ENCODE measurements at places on chromosomes 3 and 15.

- DNase-seq: no peak
Measured at GRCh38 chr3:31417486-31417885, 115.2 kb upstream of the STT3B start.

DNA sequence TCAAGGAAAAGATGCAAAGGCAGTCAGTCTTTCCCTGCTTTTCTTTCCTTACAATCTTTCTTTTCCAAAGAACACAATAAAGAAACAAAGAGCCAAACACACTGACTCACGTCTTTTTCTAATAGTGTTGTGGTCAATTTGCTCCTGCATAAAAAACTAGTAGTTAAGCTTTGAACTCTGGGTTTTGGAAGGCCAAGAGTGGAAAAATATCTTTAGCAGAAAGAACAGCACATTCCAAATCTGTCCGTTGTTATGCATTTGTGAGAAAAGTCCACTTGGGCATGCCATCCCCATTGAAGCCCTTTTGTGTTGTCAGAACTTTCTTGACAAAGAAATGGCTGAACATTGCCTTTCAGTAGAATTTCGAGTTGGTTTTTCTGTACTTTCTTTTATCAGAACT is 18.2 kb downstream of the COL8A1 start:
- no peak for DNase-seq

- peak; percentile 70 for DNase-seq
Measured at GRCh38 chr3:104521606-104522336, 844.9 kb upstream of the ALCAM start.

- DNase-seq: no peak
Measured at GRCh38 chr3:3305841-3306240, 126.3 kb upstream of the CRBN start.

DNA sequence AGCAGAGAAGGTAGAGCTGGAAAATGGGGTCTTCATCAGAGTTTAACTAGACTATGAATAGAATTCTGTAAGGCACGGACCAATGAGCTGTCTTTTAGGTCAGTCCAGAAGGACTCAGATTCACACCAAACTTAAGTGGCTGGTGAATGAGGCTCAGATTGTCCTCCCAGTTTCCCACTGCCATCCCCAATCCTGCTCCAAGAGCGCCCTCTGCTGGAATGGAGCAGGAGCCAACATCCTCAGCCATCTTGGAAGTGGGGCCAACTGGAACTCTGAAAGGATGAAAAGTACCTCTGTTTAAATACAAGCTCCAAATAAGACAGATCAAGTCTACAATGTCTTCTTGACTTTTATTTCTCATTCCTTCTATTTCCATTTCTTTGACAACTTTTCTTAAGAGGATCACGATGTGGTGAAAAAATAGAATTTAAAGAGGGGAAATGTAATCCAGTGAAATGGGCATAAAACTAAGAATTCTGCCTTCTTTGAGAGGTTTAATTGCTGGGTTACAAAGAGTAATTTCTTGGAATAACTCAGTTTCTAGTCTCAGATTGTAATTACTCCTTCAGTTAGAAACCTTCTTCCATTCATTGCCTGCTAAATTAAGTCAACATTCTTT is 217.1 kb upstream of the TPRG1 start:
- DNase-seq: peak; percentile 90

DNA sequence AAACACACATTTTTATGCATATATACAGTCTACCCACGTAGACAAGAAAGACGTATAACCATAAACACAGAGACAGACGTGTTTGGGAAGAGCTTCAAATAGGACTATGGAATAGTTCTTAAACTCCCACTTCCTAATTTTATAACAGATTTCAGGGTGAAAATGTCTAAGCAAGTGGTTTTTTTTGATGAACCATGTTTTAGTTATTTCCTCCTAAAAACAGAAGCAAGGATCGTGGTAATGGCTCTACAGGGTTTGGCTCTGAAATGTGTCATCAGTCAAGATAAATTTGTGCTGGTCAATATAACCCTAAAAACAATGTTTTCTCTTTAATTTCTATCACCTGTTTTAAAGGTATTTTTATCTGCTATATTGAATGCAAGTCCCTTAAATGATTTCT is 58.2 kb downstream of the FMN1 start:
- no peak for DNase-seq

DNA sequence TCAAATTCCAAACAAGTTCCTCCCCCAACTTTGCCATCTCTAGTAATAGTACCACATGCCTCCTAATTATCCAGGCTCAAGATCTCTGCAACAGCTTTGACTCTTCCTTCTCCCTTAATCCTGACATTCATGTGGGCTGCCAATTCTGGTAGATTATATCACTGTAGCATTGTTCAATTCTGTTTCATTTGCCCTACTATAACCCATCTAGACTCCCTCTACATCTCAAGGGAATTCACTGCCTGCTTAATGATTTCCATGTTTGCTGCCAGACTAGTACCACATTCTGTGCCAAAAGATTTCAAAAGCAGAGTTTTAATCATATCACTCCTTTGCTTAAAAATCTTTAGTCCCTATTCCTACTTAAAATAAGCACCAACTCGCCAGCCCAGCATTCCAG is 34.6 kb upstream of the PPIB start:
- no peak for DNase-seq

DNA sequence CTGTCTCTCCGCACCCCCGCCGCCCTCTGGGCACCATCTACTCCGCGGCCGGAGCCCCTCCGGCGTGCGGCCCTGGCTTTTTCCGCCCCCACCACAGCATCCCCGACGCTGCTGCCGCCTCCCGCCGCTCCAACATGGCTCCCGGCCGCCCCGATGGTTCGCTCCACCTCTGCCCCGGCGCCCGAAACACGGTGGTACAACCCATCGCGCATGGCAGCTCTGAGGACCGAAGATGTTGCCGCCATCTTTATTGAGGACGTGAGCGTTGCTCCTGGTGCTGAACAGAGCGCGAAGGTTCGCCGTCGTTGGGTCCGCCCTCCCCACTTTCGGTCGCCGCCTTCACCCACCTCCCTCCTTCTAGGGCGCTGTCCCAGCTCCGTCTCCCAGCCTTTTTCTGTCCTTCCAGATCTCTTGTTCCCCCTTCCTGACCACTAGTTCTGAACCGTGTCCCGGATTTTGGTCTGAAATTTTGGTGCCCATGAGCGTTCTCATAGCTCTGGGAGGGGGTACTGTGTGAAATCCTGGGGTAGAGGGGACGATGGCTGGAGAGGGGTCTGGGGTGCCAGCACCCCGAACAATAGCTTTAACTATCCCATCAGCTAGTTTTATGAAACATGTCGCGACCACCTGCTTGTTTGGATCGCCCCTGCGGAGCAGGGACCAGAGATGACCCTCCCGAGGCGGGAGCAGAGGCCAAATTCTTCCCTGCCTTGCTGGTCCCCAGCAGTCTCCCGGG is at the start of gene CELSR3:
Gene CELSR3, minus strand, starts transcription at position 134 of the 736 bp plus-strand sequence. CDS start 252 bp downstream, outside the sequence.
- DNase-seq: no peak

- no peak for DNase-seq
Measured at GRCh38 chr15:92625251-92625980, 30.2 kb downstream of the FAM174B start.

- DNase-seq: no peak
Measured at GRCh38 chr3:150850191-150850590, 55.0 kb downstream of the MINDY4B start.

- no peak for DNase-seq
Measured at GRCh38 chr3:136562026-136562425, 190.2 kb downstream of the STAG1 start.

DNA sequence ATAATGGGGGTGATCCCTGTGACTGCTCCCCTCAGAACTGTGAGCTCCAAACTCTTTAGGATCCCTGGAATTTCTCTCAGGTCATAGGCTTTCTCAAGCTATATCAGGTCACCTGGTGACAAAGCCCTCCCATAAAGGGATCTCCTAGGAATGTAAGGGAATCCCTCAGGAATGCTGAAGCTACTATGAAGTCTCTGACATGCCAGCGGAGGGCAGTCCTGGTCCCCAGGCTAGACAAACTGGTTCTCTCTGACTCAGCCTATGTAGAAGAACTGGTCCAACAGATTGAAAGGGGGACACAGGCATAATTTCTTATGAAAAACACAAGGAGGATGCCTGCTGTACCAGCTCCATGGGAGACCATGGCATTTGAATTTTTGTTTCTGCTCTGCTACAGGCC is 6.7 kb downstream of the LPCAT4 start:
- no peak for DNase-seq

- DNase-seq: no peak
Measured at GRCh38 chr15:86060674-86061073, 19.0 kb upstream of the AGBL1 start.

DNA sequence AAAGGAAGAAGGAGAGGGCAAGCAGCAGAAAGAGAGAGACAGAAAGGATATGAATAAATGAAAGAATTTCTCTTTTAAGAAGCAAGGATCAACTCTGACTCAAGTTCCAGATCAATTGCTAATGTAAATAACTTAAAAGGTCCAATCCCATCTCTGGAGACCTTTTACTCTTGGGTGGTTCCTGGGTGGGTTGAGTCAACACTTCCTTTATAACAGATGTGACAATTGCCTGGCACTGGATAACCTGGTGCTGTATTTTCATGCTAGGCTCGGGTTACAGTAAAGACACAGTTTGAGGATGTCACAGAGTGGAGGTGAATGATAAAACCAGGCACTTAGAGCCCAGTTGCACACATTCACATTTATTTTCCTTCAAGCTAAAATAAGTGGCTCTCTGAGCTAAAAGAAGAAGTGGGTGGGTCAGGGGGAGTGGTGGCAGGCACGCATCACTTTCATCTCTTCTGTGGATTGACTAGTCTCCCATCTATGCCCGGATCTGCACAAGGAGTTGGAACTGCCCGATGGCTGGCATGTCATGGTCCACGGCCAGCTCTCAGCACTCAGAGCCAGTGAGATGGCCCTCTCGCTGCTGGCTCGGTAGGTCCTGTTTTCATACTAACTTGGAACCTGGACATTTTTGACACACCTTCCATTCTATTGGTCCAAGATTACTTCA is 465.8 kb downstream of the FOXP1 start:
- DNase-seq: peak; percentile 24

GRCh38 chr15:96732704-96733103 is 402.2 kb downstream of the NR2F2 start:
- no peak for DNase-seq

DNA sequence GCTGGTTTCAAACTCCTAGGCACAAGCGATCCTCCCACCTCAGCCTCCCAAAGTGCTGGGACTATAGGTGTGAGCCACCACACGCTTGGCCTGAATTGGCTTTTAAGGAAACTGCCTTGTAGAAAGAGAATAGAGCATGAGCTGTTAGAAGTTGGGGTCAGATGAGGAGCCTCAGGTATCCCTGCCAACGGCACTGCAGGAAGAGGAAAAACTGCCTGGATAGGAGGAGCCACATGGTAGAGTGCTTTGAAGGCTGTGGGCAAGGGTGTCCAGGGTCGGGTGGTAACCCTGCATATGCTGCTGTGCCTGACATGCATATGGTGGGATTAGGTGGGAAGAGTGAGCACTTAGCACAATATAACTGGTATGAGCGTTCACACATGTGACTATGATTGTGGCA is 55.0 kb downstream of the BSN start:
- no peak for DNase-seq

- no peak for DNase-seq
Measured at GRCh38 chr3:157125101-157125500, 34.8 kb downstream of the CCNL1 start.

- DNase-seq: no peak
Measured at GRCh38 chr15:93324186-93324975, 235.4 kb upstream of the RGMA start.
